ENCODE measurements at places on chromosomes 6 and 20. TPM values are rescaled to one million over a fixed set of nuclear protein-coding genes. Genes with fewer than 3 reads are reported as not detected.

The BCAS1 gene
- not detected for total RNA-seq

The DACT2 gene
- total RNA-seq: 2.3 TPM

The LEMD2 gene
- total RNA-seq: 64.4 TPM

- no peak for DNase-seq
These were observed 17.6 kb downstream of the GCLC start for GRCh38 chr6:53527249-53527765.

The LY6G6C gene
- not detected for total RNA-seq

The MICB gene
- 36.1 TPM for total RNA-seq

- no peak for DNase-seq
These were observed 31.9 kb upstream of the FUCA2 start for GRCh38 chr6:143543435-143543834.

DNA sequence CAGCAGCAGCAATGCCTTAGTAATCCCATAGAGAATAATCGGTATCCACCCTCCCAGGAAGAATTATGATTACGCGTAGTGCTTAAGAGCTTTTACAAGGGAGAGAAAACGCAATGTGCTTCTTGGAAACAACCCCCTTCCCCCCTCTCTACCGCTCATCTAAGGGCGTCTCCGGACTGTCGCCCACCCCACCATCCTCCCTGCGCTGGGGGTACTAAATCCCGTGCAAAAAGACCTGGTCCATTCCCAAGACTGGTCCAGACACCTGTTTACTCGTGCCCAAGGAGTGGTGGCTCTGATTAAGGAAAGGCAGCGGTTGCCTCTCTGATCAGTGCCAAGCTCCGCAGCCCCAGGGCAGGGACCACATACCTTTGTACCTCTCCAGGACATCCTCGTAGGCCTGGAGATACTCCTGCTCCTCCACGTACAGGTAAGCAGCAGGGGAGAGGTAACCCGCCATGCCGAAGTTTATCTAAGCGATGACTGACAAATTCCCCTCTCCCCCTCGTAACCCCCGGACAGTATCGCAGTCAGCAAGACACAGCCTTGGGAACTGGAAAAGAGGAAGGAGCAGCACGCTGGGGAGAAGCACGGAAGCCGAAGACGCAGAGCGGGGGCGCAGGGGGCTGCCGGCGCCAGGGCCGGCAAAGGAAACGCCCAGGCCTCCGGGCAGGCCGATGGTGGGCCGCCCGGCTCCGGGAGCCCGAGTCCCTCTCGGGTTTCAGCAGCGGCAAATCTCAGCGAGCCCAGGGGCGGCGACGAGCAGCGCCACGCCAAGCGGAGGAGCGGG lies 112.0 kb upstream of the BEND6 start:
- no peak for DNase-seq

The PDE7B gene
- 10.7 TPM for total RNA-seq

The SLC17A1 gene
- not detected for total RNA-seq

GRCh38 chr6:44678252-44678935 lies 290.9 kb downstream of the CDC5L start:
- DNase-seq: no peak

DNA sequence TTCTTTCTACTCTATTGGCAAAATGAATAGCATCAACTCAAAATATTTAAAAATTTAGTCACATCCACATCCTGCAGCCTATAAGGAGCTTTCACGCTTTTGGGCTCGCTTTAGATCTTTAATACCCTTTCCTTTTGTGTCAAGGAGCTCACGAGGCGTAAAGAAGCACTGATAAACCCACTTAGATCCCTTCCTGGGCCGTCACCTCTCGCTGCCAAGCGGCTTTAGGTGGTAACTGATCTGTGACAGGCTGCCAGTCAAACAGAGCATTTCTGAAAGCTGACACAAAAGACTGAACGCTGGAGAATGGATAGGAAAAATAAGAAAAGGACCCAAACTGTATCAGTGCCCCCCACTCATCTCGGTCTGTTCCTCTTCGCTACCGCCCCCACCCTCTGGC lies 385.7 kb upstream of the MMS22L start:
- DNase-seq: no peak

The LBP gene
- total RNA-seq: not detected

GRCh38 chr6:147662646-147663045 lies 154.2 kb downstream of the SAMD5 start:
- DNase-seq: no peak

The EDN3 gene
- total RNA-seq: not detected

DNA sequence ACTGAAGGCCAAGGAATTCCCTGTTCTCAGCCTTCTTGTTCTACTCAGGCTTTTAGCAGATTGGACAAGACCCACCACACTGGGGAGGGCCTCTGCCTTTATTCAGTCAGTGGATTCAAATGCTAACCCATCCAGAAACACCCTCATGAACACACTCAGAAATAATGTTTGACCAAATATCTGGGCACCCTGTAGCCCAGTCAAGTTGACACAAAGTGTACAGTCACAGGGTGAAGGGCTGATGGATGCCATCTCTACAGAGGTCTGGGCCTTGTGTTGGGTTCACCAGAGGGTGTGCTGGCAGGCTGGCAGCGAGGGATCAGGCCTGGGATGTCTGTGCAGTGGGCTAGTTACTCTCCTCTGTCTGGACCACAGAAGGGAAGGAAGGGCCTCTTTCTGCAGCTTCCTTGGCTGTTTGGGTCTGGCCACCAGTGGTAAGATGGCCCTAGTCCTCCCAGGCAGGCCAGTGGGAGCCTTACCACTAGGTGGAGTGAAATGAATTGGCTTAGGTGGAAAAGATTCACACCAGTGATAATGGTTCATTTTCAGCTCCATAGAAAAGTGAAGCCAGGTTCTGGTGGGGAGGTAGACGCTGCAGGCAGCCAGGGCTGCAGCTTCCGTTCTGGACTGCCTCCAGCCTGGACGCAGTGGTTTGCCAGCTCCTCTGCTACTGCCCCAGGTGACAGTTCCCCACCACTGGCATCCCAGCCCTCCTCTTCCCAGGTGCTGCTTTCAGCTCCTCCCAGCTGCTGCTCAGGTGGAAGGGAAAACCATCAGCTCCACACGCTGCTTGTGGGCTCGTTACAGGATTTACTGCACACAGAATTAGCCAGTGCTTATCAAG lies 9.2 kb downstream of the TUBB2A start:
- no peak for DNase-seq

- no peak for DNase-seq
These were observed 225.1 kb downstream of the UBE3D start for GRCh38 chr6:82840571-82840970.

- DNase-seq: no peak
These were observed 94.5 kb upstream of the PTPN1 start for GRCh38 chr20:50415516-50416268.

- no peak for DNase-seq
These were observed 112.4 kb upstream of the SNX9 start for GRCh38 chr6:157710604-157711003.
